ENCODE measurements at places on chromosomes 6 and 20.
A peak's percentile ranks its signal among the peaks of the same experiment; 100 is the strongest.

DNA sequence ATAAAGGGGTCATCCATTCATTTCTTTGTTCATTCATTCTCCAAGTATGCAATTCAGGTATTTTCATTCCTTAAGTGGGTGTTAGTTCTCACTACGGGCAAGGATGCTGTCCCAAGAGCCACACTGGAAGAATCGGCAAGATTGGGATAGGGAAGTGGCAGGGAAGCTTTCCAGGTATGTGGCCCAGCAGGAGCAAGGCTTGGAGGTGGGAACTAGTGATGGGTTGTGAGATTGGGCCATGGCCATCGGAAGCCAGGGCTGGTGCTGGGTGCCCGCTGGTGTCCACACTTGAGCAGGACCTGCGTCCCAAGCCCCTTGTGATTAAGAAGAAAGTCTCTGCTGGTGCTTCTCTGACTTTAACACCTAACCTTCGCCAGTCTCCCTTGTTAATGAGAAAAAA is 15.1 kb downstream of the VSTM2L start:
- no peak for DNase-seq

- no peak for DNase-seq
These were observed 24.5 kb upstream of the ABCC10 start for GRCh38 chr6:43402820-43403219.

DNA sequence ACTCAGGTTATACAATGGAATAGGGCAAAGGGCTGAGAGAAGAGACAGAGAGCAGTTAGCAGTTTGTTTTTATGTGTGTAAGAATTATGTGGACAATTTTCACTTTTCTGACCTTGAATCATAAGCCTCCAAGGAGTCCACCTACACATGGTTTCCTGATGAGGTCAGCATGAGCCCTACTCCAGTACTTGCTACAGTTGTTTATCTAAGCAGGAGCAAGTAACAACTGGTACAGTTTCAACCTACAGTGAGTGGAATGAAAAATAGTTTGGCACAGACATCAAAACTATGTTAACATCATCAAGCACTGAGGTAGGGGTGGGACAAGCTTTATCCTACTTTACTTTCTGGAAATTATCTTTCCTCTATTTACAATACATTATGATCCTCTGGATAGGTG is 426.7 kb upstream of the ID4 start:
- peak; percentile 83 for DNase-seq

DNA sequence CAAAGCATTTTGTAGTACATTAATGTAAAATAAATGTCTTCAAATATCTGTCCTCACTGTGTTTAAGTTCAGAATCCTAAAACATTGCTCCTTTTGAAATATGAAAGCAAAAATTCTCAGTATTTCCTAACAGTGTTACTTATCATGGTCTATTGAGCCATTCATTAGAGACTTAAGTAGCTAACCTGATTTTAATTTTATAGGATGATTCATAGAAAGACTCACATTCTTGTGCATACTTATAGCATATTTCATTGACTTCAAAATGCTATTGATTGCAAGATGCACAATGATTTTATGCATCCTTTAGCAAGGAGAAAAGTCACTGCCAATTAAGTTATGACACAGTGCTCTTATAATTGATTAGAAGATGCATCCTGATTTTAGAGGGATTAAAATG is 85.7 kb downstream of the HIVEP1 start:
- DNase-seq = no peak

Data from kidney glomerular epithelial cell (primary cell).